ENCODE measurements at places on chromosomes 12 and 14.

GRCh38 chr12:69698769-69699540 lies at the start of gene BEST3:
BEST3 (minus strand) TSS chr12:69699303; CDS start chr12:69697798, 1,505 bp downstream.
- no peak for DNase-seq

DNA sequence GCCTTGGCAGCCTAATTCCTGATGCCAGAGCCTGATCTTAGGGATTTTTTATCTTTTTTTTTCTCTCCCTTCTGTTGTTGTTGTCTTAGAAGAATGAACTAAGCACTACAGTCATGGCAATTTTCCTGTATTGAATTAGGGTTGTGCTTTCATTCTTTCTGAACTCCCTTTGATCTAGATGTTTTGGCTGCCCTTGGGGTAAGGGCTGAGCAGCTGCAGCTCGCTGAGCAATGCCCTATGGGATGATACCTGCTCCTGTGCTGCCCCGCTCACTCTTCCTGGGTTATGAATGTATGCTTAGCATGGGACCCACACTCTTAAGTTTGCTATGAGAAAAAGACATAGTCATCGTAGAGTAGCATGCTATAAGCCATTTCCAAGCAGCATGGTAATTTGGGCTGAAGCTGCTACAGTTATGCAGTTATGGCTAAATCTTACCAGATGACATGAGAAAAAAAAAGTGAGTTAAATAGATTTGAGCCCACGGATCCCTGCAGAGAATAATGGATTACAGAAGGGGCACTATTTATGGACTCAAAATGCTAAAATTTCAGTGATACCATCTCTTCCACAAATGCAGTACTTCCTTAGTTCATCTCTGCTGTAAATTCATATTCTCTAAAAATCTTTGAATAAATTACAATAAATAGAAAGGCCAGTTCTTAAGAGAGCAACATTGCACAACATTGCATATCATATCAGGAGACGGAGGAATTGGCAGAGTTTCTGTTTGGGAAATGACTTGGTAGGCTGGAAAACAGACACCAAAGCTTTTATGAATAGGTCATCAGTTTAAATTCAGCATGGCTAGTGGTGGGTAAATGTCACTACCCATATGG lies 79.2 kb upstream of the PTHLH start:
- DNase-seq = no peak

GRCh38 chr14:55281316-55281839 lies 10.2 kb downstream of the FBXO34 start:
- DNase-seq = no peak

- DNase-seq = no peak
These were observed 12.5 kb upstream of the STRN3 start for GRCh38 chr14:31038521-31039166.

DNA sequence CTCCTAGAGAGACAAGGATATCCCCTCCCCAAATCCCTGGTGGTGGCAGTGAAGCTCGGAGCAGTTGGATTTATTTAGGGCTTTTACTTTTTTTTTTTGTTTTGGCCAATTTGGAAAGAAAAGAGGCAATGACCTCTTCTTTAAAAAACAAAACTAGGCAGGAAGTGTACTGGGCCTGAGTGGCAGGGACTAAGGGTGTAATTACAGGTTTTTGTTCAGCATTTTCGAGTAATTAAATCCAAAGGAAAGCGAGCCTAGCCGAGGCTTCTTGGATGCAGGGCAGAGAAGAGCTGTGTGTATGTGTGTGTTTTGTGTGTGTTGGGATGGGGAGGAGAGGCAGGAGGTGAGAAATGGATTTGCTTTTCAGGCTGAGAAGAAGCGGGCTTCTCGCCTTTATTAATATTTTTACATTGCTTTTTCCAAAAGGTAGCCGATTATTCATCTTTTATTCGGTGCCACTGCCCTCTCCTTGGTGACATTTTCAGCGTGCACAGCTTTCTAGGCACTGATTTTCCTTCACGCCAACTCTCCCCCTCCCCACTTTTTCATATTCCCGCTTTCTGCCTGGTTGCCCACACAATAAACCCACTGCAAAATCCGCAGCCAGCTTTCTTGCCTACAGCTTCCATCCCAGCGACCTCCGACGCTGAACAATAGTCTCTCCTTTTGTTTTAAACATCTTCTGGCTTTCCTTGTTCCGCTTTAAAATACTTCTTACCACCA lies 8.9 kb upstream of the IRF2BPL start:
- no peak for DNase-seq

DNA sequence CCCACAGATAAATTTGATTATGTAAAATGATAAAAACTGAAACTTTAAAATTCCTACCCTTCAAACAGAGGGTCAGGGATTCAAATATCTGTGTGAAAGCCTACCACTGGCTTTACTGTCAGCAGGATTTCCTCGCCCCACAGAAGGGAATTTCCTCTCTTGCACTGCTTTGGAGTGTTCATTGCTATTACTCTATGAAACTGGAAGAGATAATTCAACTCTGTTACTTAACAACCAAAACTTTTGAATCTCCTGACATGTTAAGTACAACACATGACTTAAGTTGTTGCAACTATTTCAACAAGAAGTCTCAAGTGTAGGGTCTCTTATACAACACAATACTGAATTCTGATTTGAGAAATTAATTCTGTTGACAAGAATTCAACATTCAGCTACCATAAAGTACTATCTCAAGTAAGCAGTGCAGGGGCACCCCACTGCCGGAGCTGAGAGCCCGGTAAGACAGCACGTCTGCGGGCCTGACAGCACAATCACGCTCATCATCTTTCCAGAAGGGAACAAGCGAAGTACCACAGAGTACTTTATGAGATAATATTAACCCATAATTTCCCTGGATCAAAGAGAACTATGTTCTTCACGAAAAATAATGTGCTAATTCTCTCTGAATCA lies 22.9 kb downstream of the DICER1 start:
- DNase-seq = no peak

- DNase-seq = no peak
These were observed 152.2 kb upstream of the RASSF8 start for GRCh38 chr12:25806271-25806670.

DNA sequence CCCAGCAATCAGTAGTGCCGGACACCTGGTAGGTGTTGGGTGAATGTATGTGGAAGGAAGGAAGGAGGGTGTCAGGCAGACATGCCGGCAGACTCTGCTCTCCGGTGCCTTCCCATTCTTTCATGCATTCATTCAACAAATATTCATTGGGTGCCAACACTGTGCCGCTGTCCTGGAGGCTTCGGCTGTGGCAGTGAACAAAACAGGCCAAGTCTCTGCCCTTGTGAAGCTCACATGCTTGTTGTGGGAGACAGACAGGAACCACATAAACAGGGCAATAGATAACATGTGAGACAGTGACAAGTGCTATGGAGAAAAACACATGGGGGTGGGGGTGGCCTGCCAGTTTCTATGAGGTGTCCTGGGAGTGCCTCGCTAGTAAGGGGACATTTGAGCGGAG lies 56.5 kb upstream of the ATF1 start:
- DNase-seq = no peak

DNA sequence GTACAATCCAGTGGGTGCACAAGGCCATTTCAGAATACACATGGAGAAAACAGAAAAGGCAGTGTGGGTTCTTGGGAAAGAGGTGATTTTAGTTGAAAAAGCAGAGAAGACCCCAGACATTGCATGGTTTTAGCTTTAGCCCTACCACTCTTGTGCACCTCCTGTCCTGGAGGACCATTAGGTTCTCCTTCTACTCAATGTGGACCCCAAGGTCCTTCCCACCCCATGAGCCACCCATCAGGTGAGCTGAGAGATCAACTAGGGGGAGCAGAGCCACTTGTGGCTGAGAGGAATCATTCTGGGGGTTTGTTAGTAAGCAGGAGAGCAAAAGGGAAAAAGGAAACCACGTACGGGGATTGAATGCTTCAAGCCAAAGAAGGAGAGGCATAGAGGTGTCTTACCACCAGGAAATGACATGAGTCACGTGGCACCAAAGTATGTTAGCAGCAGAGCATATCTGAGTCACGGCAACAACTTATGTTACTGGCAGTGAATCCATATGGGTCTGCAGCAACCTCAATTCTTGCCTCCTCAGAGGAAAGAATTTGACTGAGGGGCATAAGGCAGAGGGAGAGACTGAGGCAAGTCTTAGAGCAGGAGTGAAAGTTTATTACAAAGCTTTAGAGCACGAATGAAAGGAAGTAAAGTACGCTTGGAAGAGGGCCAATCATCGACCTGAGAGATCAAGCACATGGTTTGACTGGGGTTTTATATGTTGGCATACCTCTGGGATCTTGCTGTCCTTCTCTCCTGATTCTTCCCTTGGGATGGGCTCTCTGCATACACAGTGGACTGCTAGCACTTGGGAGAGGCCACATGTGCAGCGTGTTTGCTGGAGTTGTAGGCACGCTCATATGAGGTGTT lies 73.9 kb downstream of the HSD17B6 start:
- no peak for DNase-seq

GRCh38 chr12:28578833-28579252 lies 388.6 kb downstream of the CCDC91 start:
- no peak for DNase-seq

Data from omental fat pad (tissue), 4 donors.